ENCODE measurements at places on chromosomes 4 and X.

DNA sequence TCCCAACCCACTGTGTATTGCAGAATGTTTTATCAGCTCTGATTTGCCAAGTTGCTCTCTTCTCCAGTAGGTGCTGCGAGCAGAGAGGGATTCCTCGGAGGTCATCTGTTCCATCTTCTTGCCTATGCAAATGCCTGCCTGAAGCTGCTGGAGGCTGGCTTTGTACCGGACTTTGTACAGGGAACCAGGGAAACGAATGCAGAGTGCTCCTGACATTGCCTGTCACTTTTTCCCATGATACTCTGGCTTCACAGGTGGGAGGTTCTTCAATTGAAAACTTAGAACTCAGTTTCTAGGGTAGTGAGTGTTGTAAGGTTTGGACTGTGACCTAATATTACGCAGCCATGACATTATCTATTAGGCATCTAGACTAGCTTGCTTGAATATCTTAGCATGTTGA lies 24.9 kb downstream of the AR start:
- DNase-seq, result no peak

DNA sequence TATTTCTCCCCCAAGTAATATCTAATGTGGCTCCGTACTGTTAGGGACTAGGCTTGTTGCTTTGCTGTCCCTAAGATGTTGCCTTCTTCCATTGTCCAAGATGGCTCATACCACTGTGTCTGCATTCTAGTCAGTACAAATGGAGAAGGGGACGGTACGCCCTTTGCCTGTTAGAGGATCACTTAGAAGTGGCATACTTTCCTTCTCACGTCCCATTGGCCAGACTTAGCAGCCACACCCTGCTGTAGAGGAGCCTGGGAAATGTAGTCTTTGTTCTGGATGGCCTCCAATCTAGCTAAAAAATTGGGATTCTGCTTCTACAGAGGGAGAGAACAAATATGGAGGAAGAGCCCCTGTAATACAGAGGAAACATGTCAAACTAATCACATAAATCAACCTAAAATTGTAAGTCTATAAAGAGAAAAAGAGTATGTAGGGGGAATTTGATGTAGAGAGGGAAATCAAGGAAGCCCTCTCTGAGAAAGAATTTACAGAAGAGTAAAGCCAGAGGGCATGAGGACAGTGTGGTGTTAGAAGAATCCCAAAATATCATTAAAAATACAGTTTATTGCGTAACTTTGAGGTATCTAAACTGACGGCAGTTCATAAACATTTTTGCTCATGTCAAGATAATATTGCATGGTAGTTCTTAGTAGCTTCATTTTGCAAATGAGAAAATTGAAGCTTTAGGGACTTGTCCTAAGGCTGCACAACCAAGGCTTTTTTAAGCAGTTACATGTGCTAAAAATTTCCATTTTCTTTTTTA lies 15.1 kb downstream of the PRIMPOL start:
- no peak for DNase-seq

DNA sequence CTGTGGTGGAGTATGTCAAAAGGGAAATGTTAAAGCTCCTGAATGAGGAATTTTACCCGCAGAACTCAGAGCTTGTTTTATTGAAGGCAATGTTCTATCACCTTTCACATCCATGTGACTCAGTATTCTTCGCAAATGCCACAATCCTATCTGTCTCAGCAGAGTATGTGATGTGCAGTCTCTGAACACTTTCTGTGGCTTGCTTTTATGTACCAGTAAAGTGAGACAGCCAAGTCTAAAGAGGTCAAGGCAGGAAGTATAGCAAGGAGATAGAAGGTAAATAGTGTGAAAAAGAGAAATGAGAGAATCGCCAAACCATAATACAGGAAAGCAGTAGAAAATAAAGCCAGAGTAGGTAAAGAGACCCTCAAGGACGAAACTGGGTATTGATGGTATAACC lies 515.8 kb downstream of the RAB28 start:
- DNase-seq, result no peak

DNA sequence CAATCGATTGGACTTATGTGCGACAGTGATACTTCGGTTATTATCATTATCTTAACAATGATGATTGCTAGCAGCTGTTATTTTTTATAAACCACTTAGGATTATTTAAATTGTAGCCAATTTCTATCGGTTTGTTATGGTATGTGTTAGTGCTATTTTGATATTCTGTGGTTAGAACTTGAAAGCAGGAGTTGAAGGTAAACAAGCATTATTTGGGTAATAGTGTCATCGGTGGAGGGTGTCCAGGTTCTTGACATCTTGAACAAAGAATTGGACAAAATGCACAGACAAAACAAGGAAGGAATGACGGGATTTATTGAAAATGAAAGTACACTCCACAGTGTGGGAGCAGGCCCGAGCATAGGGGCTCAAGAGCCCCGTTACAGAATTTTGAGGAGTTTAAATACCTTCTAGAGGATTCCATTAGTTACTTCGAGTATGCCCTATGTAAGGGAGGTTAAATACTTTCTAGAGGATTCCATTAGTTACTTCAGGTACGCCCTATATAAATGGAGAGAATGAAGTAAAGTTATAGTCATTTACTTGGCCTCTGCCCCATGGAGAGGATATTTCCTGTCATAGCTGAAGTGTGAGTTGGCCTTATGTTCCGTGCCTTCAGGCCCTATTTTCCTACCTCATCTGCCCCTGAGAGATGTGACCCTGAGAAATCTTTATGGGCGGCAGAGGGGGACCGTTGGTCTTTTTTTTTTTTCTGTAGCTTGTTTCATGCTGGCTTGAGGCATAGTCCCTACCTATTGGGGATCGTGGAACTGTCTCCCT lies 13.1 kb downstream of the MOB1B start:
- no peak for DNase-seq

- DNase-seq, result no peak
Observed at GRCh38 chr4:174437324-174437723, 85.0 kb downstream of the HPGD start.

- no peak for DNase-seq
Observed at GRCh38 chr4:163380703-163381102, 37.0 kb downstream of the NPY5R start.

DNA sequence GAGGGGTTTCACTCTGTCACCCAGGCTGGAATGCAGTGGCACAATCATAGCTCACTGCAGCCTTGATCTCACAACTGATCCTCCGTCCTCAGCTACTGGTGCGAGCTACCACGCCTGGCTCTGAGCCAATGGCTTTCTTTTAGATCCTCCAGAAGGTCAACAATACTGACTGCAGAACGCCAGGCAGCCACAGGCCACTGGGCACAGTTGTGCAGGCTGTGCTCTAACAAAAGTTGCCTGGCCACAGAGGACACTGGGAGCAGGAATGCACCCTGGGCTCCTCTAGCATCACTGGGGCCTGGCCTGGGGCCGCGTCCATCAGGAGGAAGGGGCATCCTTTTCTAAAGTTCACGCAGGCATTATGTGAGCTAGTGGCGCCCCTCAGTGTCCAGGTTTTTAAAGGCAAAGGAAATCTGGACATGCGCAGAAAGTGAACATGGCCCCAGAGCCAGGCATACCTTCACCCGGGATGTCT lies 14.9 kb upstream of the PORCN start:
- DNase-seq, result no peak

DNA sequence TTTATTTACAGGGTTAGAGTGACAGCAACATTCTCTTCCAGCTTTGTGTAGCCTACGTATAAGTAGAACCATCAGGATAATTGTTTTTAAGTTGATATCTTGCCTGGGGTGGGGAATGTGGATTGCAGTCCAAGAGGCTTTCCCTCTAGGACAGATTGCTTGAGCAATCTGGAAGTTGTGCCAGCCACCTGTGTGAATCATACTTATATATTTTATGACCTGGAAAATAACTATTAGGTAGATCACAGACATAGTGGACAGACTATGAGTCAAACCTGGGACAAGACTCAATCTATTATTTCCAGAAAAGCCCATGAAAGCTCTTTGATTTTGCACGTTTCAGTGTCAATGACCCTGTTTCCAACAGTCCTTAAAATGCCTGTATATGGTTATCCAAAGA lies 98.9 kb downstream of the TLL1 start:
- no peak for DNase-seq

DNA sequence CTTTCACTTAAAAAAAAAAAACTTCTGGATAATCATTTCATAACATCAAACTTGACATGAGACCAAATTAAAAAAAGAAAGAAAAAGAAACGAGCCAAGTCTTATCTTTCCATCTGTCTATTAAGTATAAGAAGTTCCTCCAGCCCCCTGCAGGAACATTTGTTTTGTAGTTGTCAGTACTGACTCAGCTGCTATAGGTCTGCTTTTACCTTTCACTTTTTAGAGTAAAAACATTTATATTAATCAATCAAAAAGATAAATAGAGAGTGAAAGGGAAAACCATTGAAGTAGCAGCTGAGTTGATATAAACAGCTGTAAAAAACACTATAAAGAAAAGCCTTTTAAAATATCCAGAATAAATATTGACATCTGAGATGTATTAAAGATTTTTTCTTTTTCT lies 46.1 kb downstream of the CCDC158 start:
- DNase-seq, result no peak

DNA sequence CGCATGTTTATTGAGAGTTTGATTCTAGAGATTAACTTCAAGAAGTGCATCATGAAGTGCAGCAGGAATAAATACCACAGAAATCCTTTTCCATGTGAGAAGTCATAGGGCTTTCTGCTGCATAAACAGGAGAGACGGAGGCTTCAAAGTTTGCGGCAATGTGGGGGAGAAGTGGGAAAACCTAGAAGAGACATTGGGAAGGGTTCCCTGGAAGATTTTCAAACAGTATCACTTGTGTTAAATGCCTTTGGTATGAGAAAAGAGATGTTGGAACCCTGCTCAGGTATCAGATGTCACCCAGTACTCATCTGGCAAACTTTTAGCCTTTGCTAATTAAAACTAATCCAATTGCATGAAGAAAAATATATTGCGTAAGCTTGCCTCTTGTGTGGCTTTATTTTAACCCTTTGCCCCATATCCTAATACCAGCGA lies 15.4 kb downstream of the NHS start:
- DNase-seq, result no peak
